Activated T-cell treated with anti-CD3 and anti-CD28 coated beads, Interleukin-2, amount 50 U/mL, for 72 hours (primary cell): ENCODE measurements at places on chromosomes 2 and 18. TPM values are rescaled to one million over a fixed set of nuclear protein-coding genes. Genes with fewer than 3 reads are reported as not detected.

- DNase-seq = no peak
Observed at GRCh38 chr2:235665661-235666212, 171.9 kb downstream of the AGAP1 start.

Gene AQP4
- not detected for total RNA-seq

DNA sequence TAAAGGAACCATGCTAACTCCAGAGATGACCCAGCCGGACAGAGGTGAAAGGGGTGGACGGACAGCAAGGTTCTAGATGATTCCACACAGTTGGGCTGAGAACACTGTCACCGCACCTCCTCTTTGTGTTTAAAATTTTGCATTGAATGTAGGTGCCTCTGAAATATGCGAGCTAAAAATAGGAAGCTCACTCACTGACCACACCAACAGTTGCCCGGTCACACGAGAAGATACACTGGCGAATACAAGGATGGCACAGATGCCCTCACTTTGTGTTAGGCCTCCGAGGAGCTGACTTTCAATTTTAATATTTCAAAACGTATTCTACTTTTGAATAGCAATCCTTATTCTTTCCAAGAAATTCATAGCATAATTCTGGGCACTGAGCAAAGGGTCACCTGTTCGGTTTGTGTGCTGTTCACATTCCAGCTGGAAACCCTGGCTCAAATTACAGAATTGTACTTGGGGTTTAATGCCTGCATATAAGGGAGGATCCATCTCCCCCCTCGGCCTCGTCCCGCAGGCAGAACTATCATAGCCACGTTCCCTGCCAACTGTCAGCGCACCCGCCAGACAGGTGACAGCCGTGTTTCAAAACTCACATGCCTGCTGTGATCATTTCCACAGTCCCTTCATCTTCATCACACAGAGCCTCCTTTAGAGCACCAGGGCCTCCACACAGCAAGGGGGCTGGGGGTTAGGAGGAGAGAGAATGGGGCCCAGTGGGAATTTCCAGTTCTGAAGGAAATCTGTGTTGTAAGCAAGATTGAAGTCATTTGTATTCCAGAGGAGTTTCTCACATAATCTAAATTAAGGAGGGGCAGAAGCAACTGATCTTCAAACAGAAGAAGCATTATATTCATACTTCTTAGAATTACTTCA lies 48.2 kb downstream of the ADI1 start:
- no peak for DNase-seq

Gene SCYGR4
- total RNA-seq = not detected

DNA sequence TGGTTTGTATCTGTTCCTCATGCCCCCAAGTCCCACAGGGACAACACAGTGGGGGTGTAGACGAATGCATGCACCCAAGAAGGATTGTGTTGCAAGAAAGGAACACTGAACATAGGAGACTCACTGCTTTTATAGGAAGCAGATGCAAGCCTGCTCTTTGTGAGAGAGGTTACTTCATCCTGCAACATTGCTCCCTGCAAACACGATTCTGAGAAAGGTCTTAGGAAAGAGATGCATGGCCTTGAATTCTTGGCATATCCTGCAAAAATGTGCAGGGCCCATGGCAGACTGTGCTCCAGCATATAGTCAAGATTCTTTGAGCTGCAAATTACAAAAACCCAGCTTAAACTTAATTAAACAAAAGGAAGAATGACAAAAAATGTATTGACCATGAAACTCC lies 312.2 kb upstream of the MGAT5 start:
- DNase-seq = no peak

GRCh38 chr2:196504788-196505187 lies 134.7 kb upstream of the CCDC150 start:
- DNase-seq = no peak

DNA sequence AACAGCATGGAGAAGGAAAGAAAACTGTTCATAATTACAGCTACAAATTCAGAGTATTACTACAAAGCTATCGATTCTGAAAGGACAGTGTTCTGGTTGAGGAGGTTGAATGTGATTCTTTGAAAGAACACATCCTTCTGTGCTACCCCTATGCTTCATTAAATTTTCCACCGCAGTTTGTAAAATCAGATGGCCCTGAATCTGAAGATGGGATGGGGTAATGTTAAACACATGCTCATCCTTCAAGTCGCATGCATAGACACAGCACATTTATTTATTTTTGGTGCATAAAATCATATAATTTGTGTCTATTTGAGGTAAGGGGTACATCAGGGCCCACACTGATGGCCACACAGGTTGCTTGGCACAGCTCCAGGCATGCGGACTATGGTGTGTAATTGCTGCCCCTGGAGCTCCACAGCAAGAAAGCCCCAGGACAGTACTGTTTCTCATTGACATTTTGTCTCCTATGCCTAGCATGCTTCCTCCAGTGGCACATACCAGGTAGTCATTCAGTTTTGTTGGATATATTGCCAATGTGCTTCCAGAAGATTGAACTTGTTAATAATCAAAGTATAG lies 238.8 kb upstream of the TANK start:
- DNase-seq = no peak

Gene SMYD1
- not detected for total RNA-seq

GRCh38 chr2:67806816-67807215 lies 256.0 kb downstream of the C1D start:
- no peak for DNase-seq

Gene SKA1
- total RNA-seq = 63.2 TPM

GRCh38 chr2:185404578-185404977 lies 334.0 kb upstream of the FSIP2 start:
- no peak for DNase-seq

DNA sequence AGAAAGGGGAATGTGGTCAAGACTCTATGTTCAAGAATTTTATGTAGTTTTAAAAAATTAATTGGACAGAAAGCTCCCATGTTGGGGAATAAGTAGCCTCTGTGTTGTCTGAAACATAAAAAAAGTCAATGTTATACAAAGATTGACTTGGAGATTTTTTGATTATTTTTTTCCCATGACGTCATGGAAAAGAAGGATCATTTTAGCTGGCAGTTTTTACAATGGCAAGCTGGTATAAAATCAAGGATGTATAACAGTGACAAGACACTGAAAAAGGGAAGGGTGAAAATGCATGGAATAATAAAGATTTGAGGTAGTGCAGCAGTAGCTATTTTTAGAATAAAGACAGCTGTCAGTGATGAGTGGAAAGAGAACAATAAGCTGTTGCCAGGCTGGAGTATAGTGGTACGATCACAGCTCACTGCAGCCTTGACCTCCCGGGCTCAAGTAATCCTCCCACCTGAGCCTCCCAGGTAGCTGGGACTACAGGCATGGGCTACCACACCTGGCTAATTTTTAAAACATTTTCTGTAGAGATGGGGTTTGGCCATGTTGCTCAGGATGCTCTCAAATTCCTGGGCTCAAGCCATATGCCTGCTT lies 9.2 kb downstream of the SLC39A10 start:
- no peak for DNase-seq

- no peak for DNase-seq
Observed at GRCh38 chr2:83067947-83068346, 1391.1 kb downstream of the SUCLG1 start.

Gene PLB1
- 0.72 TPM for total RNA-seq

- no peak for DNase-seq
Observed at GRCh38 chr2:151189125-151189524, 72.5 kb downstream of the RBM43 start.

Gene INPP5D
- total RNA-seq = 64.8 TPM

Gene PID1
- not detected for total RNA-seq

GRCh38 chr2:181467966-181468707 lies 11.0 kb downstream of the ITGA4 start:
- no peak for DNase-seq

DNA sequence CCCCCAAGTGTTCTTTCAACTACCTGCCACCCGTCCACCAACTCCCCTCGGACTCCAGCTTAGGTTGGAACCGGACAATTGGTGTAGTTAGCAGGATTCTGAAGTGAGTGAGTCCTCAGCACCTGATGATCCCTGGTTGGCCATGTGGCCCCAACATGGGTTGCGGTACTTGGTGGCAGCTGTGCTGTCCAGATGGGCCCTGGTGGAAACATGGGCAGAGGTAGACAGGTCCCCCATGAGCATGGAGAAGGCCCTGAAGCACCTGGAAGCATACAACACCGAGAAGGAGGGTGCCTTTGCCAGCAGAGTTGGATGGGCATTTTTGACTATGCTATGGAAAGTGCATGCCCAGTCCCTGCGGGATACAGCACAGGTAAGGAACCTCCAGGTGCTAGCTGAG lies 11.0 kb upstream of the C2orf42 start:
- DNase-seq = no peak

Gene UGT1A9
- not detected for total RNA-seq

GRCh38 chr2:219001100-219001576 lies 7.9 kb upstream of the CRYBA2 start:
- no peak for DNase-seq

DNA sequence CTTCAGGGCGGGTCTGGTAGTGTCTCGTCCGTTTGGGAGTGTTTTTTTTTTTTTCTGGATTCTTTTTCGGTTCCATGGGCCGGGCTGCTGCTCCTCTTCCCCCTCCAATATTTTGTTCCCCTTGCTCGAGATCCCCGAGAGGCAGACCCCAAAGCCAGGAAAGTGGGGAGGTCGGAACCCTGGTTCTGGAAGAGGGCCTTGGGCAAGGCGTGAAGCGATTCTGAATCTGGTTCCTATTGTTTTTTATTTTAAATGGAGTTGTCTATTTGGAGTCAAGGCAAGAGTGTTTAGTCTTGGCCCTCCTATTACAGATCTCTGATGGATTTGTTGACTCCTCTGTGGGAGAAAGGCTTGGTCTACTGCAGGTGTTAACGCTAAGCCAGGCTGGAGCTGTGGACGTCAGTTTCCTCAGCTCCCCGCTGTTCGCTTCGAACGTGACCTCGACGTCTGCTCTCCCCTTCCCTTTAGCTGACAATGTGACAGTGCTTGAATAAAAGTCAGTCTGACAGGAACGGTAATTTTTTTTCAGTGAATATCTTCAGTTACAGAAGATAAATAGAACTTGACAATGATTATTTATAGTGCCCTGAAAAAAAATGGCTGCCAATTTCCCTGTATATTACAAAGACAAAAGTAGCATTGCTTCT lies 683 bp upstream of the DNAJC27 start:
- peak; percentile 41 for DNase-seq

DNA sequence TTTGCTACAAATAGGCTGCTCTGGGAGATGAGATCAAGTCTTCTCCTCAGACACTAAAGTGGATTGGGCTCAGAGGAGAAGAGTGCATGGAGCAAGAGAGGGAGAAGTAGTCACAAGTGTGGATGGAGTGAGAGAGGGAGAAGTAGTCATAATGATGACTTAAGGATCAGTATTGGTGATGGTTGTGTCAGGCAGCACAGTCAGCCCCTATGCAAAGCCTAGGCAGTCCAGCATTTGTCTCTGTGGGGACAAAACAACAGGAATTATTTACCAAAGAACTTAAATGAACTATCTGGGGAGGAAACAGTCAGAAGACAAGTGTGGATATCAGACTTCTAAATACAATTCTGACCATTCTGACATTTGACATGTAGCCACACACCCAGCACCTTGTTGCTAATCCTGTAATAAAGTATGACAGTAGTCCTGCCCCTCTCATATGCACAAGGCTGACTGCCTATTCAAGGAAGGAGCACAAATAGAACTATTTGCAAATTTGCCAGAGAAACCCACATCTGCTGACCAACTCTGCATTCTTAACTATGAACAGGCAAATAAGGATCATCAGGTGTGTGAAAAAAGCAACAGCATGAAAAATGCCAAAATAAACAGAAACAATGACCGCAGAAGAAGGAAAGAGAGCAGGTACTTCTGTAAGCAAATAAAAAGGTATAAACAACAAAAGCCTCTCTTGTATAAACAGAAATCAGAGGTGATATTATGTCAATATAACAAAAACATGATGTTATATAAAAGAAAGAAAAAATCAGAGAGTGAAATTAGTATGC lies 1597.9 kb upstream of the ACVR2A start:
- DNase-seq = no peak

DNA sequence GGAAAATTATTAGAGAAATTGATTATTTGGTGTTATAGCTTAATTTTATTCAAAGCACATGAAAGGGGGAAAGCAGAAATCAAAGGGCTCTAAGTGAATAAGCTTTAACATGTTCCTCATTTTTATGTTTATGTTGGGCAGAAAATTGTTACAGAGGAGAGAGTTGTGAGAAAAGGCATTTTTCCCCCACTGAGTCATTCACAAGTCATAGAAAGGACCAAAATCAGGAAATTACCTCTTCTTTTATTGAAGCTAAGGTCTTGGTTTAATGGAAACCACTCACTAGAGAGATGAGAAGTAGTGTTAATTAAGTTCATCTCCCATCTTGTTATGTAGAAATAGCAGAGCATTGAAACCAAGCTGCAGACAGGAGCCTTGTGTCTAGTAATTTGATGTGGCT lies 175.3 kb upstream of the THUMPD2 start:
- DNase-seq = no peak
